ENCODE measurements at places on chromosomes 2 and 18. TPM values are rescaled to one million over a fixed set of nuclear protein-coding genes. Genes with fewer than 3 reads are reported as not detected.

GRCh38 chr2:69469784-69470183, 32.5 kb upstream of the NFU1 start:
- DNase-seq = no peak
- H3K4me3 ChIP-seq = no peak overlapping the region
- H3K36me3 ChIP-seq = peaks cover 19% of the 10 kb centered on the region
- no peak overlapping the region for H3K27ac ChIP-seq
- H3K4me1 ChIP-seq = peaks cover 10% of the 10 kb centered on the region

DNA sequence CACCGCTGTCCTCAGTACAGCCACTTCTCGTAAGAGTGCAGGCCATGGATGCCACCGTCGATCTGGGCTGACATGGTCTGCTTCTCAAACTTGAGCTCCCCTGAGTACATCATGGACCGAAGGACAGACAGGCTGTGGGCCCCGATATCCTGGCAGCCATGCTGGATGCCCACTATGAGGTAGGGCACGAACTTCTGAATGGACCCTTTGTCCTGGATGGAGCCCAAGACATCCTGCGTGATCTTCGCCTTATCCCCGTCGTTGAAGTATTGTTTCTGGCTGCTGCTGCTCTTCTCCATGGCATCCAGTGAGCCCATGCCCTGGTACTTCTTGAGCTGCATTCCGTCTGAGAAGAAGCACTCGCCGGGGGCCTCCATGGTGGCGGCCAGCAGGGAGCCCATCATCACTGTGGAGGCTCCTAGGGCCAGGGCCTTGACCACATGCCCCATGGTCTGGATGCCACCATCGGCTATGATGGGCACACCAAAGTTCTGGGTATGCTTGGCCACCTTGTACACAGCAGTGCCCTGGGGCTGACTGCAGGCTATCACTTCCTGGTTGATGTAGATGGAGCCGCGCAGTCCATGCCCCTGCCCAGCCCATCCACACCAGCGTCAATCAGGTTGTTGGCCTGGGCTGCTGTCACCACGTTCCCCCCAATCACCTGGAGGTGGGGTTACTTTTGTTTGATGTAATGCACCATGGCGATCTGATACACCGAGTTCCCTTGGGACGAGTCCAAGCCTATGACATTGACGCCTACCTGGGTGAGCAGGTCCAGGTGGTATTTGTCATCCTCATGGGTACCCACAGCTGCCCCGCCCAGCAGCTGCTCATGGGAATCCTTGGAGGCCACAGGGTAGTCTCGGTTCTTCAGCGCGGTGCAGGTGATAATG, 21.8 kb downstream of the CFLAR start:
- H3K27ac ChIP-seq = peak overlapping the region; percentile 57
- H3K36me3 ChIP-seq = peaks cover 77% of the 10 kb centered on the region
- H3K27me3 ChIP-seq = no peaks in the 10 kb centered on the region
- H3K4me1 ChIP-seq = peaks cover 62% of the 10 kb centered on the region
- no peak for DNase-seq
- no peak overlapping the region for H3K4me3 ChIP-seq

Gene HOXD8
- total RNA-seq = not detected

Gene FAM228A
- total RNA-seq = not detected
